Hippocampal formation (tissue), 2 donors: ENCODE measurements at places on chromosomes 16 and 17.

GRCh38 chr16:67526149-67526791, 2.4 kb upstream of the RIPOR1 start:
- no peak for DNase-seq

DNA sequence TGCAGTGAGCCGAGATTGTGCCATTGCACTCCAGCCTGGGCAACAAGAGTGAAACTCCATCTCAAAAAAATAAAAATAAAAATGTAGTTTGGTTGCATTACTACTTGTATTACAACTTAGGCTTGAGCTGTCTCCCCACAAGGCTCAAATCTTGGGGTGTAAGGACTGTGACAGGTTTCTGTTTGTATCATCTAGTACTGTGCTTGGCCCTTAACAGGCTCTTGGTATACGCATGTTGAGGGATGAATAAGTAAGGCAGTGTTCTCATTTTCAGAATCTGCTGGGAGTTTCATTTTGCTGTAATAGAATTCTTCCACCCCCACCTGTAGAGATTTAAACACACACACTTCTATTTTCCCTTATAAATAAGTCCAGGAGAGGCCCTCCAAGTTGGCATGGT, 289.4 kb upstream of the EEF2KMT start:
- DNase-seq, result no peak

DNA sequence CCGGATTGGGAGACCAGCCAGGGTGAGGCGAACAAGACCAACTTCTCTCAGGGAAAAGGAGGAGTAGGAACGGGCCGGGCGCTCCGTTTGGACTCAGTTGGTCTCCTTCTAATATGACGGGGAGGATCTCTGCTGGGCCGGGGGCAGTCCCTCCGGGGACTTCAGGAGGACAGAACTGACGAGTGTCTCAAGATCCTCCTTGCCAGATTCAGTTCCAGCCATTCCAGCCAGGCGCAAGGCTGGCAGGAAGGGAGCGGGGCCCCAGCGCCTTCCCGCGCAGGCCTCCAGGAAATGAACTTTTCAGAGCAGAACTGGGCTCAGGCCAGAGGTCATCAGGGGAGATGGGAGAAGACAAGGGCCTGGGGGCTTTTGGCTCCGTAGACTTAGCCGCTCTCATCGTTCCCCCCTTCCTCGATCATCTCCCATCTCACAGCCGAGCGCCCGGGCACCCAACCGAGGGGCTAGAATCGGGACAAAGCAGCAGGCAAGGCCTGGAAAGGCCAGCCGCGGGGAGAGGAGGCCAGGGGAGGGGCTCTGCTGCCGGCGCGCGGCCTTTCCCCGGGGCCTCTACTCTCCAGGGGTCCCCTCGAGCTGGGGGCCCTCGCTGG, 1.6 kb downstream of the ZNF423 start:
- no peak for DNase-seq

- DNase-seq, result no peak
These were observed 262.6 kb upstream of the MYOCD start for GRCh38 chr17:12402963-12403622.

GRCh38 chr17:38925263-38925995, at the start of gene LASP1NB:
LASP1NB (plus strand) TSS chr17:38925614.
- DNase-seq, result peak; percentile 85

DNA sequence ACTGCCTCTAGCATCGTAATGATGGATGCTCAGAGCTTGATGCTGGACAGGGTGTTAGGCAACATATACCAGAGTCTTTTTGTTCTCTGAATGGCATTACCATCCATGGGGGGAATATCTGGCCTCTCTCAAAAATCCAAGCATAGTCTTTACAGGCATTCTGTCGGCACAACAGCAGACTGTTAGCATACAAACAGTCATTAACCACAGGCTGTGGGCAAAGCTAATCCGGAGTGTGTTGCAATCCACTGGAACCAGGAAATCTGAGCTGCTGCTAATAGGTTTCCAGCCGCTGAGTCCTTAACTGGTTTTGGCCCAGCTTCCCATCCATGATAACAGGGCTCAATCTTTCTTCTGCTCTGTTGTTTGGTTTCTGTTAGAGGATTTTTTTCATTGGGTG, 371.9 kb downstream of the HS3ST3B1 start:
- no peak for DNase-seq

DNA sequence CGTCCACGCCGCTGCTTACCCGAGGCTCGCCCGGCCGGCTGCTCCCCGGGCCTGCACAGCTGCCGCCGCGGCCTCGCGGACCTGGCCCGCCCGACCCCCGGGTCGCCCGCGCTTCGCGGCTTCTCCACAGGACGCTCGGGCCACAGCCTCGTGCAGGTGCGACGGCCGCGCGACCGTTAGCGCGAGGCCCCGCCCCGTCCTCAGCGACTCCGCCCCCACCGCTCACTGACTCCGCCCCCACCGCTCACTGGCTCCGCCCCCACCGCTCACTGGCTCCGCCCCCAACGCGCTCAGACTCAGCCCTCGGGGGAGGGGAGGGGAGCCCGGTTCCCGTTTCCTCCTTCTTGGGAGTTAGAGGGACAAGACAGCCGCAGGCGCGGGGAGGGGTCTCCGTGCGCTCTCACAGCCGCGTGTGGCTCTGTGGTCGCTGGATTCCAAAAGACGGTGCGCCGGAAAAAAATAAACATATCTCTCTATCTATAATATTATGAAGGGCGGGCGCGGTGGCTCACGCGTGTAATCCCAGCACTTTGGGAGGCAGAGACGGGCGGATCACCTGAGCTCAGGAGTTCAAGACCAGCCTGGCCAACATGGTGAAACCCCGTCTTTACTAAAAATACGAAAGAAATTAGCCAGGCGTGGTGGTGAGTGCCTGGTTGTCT, at the start of gene MEIOB:
TSS of gene MEIOB (minus strand) at position 191 of the 662 bp plus-strand sequence. CDS start 3,989 bp downstream, outside the sequence.
- no peak for DNase-seq

GRCh38 chr16:75787440-75787839, 61.1 kb upstream of the CPHXL start:
- DNase-seq, result no peak

DNA sequence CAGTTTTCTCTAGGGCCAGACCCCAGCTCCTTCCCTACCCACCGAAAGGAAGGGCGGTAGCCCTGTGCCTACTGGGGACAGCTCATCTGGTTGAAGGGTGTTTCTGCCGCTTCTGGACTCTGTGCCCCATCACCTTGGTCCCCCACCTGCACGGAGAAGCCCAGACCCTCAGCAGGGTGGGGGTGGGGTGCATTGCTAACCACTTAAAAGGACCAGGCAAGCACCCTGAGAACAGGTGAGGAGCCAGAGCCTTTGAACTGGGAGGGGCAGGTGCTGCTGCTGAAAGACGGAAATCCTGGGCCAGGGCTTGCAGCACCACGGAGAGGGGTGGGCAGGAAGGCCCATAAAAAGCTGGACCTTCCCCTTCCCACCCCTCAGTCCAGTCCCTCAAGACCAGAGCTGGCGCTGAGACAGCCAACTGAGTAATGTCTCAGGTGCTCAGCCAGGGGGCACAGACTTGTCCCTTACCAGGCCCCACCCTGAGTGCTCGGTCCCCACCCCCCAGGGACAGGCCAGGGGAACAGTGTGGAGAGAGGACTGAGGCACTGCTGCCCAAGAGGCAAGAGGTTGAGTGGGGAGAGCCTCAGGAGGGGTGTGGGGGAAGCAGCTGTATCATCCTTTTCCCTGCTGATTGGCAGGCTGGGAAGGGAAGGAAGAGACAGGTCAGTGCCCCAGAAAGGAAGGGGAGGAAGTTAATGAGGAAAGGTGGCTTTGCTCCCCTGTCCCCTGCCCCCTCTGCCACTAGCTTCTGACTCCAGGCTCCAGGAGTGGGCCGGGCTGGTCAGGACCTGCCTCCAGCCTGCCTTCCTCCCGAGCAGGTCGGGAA, 10.9 kb upstream of the SP2 start:
- DNase-seq, result no peak

DNA sequence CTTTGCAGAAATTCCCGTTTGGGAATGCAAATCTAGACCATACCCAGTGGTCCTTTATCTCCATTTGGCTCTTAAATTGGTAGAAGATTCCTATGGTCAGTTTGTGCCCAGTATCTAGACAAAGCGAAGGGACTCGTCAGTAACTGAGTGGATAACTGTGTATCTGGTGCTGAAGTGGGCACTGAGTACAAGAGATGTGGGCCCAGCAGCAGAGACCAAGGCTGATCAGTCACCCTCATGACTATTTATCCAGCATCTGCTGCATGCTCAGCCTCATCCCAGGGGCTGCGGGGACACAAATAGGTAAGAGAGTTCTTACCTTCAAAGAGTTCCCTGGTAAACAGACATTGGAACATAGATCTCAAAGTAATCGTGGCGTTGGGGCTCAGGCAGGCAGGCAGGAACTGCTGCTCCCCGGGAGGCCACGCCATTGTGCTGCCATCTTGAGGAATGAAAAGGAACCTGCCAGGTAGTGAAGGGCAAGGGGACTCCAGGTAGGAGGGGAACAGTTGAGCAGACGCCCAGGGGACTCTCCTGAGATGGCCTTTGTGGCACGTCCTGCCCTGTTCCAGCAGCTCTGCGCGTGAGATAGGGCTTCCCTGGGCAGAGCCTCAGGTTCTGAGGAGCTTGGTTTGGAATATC, 10.3 kb downstream of the NT5M start:
- DNase-seq, result no peak

DNA sequence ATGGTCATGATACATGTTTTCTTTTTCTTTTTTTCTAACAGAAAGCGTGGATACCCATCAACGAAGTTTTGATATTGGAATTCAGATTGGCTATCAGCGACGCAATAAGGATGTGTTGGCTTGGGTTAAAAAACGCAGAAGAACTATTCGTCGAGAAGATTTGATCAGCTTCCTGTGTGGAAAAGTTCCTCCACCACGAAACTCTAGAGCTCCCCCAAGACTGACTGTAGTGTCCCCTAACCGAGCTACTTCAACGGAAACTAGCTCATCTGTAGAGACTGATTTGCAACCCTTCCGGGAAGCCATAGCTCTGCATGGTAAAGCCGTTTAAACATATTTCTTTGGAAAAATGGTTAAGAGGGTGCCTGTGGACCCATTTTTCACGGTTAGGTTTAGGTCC, 11.5 kb downstream of the HAPSTR1 start:
- DNase-seq, result no peak

DNA sequence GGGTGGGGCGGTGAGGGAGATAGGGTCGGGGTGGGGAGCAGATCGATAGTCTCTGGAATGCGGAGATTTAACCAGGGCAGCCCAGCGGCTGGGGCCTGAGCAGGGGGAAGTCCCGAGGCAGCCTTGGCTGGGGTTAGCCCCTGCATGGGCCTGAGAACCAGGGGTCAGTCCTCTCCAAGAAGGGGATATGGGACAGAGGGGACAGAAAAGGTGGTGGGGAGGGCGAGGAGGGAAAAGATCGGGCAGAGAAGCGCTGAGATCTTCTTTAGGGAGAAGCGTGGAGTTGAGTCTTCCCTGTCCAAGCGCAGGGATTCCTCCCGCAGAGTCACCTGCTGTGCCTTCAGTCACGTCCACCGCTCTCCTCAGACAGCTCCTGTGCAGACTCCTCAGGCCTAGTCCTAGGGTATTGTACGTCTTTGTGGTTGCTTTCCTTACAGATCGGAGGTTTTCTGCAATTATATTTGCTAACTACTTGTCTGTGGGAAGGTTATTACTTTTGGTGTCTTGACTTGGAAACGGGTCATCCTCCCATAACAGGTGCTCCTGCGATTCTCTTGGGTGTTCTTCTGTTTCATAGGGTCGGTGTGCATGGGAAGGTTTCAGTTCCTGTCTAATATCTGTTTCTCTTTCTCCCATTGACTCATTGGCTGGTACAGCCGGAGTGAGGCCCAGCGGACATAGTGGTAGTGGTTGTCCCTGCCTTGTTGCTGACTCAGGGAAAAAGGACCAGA, 952 bp downstream of the CD300A start:
- no peak for DNase-seq
